ENCODE measurements at places on chromosomes 3 and 15. TPM values are rescaled to one million over a fixed set of nuclear protein-coding genes. Genes with fewer than 3 reads are reported as not detected.

Gene ADAMTS7
- total RNA-seq: 16.6 TPM

Gene TAGLN3
- 0.62 TPM for total RNA-seq

GRCh38 chr3:48596676-48597407, 1.7 kb upstream of the COL7A1 start:
- no peak for DNase-seq

GRCh38 chr3:68620211-68620610, 312.1 kb downstream of the TAFA4 start:
- no peak for DNase-seq

DNA sequence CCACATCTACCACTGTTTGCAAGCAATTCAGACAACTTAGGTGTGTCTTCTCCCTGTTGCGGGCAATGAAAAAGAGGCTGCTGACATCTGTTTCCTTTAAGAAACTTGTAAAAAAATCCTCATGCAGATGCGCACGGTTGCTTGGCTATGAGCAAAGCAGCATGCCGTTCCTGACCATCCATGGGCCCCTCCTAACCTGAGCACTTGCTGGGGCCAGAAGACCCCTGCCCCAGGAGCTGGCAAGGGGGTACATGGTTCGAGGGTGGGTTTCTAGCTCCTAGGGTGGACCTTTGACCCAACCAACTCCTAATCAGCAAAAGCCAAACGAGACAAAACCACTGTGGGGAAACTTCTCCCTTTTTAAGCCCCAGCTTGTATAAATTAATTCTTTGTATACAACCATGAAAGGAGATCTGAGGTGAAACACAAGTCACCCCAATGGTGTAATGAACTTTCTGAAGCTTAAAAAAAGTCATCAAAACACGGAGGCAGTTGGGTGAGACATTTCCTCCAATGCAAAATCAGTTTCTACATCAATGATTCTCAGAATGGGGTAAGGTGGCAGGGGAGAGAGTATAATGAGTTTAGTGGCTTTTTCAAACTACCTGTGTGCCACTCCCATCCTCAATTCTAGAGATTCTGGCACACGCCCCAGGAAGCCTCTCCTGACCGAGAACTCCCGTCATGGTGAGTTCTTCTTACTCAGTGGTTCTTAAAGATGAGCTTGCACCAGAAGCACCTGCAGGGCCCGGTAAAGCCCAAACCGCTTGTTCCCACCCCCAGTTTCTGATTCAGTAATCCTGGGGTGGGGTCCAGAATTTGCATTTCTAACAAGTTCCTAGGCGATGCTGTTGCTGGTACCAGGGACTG, 44.1 kb downstream of the CPN2 start:
- DNase-seq: no peak

DNA sequence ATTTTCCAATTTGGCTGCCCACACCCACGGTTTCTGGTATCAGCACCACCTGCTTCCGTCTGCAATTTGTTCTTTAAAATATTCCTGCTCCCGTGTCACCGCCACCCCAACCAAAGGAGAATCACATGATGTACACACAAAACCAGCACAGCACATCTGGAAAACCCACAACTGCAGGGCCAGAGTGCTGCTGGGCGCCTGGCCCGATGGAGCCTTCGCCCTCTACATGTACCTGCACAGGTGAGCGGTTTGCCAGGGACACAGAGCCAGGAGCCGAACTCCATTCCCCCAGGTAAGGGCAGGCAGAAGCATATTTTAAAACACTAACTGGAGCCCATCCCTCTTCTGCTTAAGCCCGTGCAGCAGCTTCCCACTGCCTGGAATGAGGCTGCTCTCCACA, 75.6 kb downstream of the ADAMTS17 start:
- DNase-seq: no peak

DNA sequence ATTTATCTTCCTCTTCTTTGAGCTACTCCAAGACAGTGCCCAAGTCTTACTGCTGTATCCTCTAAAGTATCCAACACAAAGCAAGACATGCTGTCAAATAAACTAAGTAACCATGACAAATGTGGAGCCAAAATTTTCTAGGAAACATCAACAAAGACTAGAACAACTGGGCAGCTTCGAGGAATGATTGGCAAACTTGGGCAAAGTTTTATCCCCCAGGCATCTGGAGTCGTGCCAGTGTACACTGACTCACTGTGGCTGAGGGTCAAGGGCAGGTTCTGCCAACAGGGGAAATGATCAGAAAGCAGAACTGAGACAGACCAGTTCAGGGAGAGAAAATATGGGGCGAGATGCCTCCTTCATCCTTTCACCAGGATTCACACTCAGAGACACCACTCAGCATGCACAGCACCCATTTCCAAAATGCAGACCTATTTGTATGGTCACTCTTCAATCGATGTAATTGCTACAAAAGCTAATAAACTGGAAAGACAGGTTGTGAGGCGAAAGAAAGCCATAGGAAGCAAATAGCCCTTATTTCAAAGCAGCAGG, 65.8 kb downstream of the MB21D2 start:
- DNase-seq: peak; percentile 69

DNA sequence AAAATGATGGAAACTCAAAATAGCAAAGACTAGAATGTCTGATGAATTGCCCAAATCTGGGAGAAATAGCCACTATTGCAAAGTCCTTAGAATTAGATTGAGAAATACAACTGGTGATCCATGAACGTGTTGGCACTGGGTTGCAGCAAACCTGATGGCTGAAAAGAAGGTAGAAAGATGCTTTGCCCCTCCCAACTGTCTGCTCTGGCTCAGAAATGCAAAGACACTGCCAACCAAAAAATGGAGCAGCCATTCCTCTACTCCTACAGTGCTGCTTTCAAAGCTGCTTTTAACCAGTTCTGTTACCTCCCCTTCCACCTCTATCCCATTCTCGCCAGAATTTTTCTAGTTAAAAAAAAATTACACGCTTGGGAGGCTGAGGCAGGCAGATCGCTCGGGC, 60.7 kb downstream of the CPA3 start:
- no peak for DNase-seq

Data from sciatic nerve (tissue), 2 donors.